ENCODE measurements at places on chromosomes 4 and X.

DNA sequence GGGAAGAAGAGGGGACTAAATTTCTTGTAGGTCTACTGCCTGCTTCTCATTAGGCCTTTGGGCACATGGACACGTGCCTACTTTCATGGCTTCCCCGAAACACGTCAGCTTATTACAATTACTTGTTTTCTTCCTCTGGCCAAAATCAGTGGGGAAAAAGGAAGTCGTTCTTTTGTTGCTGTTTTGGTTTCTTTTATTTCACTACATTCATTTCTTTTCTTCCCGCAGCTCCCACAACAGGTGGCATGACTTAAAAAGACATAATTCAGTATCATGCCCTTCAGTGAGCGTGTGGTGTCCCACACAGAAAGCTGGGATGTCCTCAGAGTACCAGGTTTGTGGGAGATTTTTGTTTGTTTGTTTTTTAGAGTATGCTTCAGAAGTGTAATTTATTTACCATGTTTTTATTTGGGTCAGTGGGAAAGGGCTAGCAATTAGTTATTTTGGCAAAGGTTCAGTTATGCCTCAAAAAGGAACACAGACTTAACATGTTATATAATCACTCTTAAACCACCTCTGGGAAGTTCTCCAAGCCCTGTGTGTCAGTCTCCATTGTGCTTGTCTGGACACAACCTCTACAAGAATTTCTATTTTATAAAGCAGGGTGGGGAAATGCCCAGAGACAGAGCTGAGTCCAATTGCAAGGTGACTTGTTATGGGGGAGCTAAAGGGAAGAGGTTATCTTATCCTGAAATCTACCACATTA lies 44.2 kb upstream of the SPRY1 start:
- DNase-seq: no peak

- DNase-seq: no peak
Measured at GRCh38 chr4:21555083-21555482, 393.5 kb downstream of the KCNIP4 start.

- no peak for DNase-seq
Measured at GRCh38 chr4:119139311-119139710, 3.7 kb downstream of the MYOZ2 start.

DNA sequence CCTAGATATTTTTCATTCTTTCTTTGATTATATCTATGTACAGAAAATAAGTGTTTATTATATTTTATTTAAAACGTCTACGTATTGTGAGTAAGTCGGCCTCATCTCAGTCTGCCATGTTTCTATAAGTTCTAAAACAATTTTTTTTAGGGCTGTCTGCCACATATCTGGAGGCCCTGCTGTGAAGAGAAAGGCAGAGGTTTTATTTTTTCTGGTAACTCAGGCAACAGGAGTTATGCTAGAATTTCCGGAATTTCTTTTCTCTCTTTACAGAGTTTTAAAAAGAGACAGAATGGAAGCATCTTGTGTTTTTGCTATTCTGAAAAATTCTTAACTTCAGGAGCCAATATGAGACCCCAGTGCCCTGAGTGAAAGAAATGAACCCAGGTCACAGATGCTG lies 1124.0 kb upstream of the TENM3 start:
- DNase-seq: no peak

- no peak for DNase-seq
Measured at GRCh38 chr4:111602848-111603247, 542.4 kb upstream of the FAM241A start.

DNA sequence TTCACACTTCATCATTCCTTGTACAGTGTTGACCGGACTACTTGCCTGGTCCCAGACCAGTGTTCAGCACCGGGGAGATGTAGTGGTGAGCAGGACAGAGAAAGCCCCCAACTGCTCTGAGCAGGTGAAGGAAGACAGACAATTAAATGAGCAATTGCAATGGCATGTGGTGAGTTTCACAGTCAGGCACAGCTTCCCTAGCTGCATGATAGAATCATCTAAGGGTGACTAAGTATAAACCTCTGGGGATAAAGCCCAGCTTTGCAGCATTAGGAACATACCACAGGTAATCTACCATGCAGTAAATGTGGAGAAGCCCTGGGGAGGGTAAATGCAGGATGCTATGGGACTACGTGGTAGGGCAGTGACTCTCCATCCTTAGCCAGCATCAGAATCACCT lies 47.8 kb downstream of the TMA16 start:
- DNase-seq: no peak

GRCh38 chr4:7782783-7783182 lies 156.9 kb downstream of the AFAP1 start:
- DNase-seq: no peak

- DNase-seq: no peak
Measured at GRCh38 chrX:155086961-155087735, 15.8 kb downstream of the BRCC3 start.

- no peak for DNase-seq
Measured at GRCh38 chr4:128846063-128846462, 36.6 kb downstream of the JADE1 start.

DNA sequence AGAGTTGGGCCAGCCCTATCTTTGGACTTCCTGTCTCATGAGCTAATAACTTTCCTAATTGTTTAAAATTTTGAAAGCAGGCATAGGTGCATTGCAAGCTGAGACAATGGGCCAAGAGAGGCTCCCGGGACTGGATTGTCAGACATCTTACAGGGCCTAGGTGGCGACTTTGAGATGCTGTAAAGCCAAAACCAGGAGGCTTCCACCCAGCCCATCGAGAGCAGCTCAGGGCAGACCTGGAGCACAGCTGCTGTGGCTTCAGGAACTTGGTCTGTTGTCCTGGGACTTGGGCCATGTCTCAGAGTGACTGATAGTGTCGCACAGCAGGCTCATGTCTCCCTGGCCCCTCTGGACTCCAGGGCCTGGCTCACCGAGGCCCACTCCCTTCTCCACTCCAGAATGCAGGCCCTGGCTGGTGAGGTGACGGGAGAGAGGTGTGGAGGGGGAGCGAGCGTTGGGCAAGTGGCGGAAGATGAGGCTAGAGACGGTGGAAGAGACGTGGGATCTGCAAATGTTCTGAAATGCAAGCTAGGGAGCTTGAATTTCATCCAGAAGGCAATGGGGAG lies 24.1 kb upstream of the MTM1 start:
- DNase-seq: peak; percentile 35

- DNase-seq: no peak
Measured at GRCh38 chrX:10938365-10938923, 172.7 kb upstream of the HCCS start.

DNA sequence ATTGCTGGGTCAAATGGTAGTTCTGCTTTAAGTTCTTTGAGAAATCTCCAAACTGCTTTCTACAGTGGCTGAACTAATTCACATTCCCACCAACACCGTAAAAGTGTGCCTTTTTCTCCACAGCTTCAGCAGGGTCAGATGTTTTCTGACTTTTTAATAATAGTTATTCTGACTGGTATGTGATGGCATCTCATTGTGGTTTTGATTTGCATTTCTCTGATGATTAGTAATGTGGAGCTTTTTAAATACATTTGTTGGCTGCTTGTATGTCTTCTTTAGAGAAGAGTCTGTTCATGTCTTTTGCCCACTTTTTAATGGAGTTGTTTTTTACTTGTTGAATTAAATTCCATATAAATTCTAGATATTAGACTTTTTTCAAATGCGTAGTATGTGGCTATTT lies 257.5 kb upstream of the ANKRD50 start:
- no peak for DNase-seq

- DNase-seq: no peak
Measured at GRCh38 chr4:163613383-163613782, 118.9 kb downstream of the TMA16 start.

DNA sequence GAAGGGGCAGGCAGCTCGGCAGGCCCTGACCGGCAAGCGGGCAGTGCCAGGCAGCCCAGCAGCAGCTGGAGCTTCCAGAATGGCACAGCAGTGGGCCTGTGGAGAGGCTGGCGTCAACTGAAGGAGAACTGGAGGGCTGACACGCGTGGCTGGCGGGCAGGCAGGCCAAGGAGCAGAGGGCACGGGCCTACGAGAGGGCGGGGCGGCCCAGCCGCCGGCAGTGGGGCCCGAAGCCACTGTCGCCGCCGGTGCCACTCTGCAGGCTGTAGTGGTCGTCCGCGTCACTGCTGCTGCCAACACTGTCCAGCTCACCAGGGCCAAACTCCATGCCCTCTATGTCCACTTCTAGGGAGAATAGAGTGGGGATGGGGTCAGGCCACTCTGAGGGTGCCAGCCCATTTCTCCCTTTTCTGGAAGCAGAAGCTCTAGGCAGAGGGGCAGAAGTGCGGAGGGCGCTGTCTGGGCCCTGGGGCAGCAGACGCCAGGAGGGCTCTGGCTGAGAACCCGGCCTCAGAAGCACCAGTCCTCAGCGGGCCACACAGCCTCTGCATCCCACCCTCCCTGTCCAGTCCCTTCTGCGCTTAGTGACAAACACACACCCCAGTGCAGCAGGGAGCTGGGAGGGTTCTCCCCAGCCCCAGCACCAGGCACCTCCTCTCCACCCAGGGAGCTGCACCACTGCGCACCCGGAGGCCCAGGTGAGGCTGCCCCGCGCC lies 8.6 kb upstream of the HAUS3 start:
- DNase-seq: peak; percentile 8

DNA sequence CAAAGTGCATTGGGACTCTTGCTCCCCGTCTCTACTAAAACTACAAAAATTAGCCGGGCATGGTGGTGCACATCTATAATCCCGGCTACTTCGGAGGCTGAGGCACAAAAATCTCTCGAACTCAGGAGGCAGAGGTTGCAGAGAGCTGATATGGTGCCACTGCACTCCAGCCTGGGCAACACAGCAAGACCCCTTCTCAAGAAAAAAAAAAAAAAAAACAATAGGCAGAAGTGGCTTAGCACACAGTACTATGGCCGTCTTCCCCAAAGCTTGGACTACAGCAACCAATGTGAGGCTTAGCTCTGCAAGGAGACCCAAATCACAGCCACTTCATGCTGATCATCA lies 162.8 kb upstream of the PRDX4 start:
- DNase-seq: no peak

- DNase-seq: no peak
Measured at GRCh38 chr4:189081826-189082225, 858.8 kb upstream of the FRG1 start.

- DNase-seq: no peak
Measured at GRCh38 chrX:19839770-19840254, 47.6 kb downstream of the SH3KBP1 start.

- DNase-seq: no peak
Measured at GRCh38 chr4:22167201-22167600, 218.6 kb upstream of the KCNIP4 start.

GRCh38 chr4:118683513-118683912 lies 1.7 kb upstream of the METTL14 start:
- no peak for DNase-seq

GRCh38 chrX:97685753-97686152 lies 802.0 kb downstream of the RPA4 start:
- peak; percentile 7 for DNase-seq

DNA sequence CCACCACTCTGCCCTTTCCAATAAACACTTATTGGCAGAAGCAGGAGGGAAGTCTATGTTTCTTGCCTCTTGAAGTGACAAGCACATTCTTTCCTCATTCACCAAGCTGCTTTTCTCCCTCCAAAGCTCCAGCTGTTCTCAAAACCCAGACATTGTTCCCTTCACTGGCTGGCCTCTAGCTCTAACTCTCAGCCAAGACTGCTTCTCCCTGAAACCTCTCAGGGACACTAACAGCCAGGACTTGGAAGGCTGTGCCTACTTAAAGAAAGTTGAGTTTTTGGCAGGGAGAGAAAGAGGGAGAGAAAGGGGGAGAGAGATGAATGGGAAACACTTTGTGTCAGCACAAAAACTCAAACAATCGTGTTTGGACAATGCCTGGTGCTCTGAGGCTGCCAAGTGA lies 99.5 kb downstream of the COX18 start:
- no peak for DNase-seq

DNA sequence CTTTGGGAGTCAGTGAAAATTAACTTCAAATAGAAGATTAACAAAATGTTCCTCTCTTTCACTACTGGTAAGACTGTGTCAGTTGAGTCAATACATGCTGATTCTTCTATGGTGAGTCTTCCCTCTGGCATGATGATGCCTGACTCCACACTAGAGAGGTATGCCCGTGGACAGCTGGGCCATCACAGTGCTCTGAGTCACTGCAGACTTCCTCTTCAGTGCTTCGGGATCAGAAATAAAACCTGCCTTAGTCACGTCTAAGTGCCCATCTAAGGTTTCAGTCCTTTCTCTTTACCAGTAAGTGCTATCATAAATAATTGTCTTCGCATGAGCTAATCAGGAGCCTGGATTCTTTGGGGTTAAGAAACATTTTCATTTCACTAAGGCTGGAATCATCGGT lies 1.6 kb upstream of the ASB5 start:
- no peak for DNase-seq

- no peak for DNase-seq
Measured at GRCh38 chrX:67723580-67724351, 179.9 kb downstream of the AR start.

DNA sequence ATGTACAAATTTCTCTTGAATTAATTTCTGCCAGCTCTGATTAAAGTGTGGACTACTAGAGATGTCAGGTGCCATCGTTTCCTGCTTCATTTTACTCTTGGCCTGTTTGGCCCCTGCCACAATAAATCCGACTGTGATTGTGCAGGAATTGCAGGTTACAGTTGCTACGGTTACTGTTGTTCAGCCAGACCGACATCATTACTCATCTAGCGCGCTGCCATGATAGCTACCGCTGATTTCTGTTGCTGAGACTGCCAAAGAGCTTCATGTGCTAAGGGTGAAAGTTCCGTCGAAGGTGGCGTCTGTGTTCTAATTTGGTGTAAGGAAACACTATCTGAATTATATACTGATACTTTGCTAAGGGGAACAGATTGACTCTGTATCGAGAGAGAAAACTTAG lies 22.1 kb downstream of the SLIT2 start:
- no peak for DNase-seq

- DNase-seq: no peak
Measured at GRCh38 chr4:40992472-40993295, 221.7 kb downstream of the APBB2 start.

DNA sequence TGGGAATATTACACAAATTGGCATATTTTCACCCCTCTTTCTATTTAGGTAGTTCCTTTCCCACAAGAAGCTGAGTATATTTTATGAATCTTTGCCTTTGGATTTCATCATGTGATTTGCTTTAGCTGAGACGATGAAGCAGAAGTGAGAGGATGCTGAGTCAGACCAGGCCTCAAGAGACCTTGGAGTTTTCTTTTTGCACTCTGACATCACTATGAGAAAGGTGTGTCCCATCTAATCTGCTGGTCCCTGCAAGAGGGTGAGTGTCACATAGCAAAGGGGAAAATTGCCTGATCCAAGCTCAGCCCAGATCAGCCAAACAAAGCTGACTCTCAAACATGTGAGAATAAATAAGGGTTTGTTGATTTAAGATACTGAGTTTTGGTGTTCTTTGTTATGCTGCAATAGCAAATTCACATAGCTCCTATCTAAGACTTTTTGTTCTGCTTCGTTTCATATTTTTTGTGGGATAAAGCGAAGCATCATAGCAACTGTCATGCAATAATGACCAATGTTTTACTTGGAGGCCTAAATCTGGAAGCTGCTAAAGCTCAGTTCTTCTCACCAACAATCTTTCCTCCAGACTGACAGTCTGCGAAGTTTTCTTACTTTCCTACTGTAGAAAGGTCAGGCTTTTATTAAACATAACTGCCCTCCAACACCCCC lies 176.9 kb downstream of the PDHA2 start:
- no peak for DNase-seq

All from WTC11 (cell line).